ENCODE measurements at places on chromosomes 3 and 15.

GRCh38 chr15:40927495-40927872 is 1.7 kb upstream of the DLL4 start:
- DNase-seq = no peak

DNA sequence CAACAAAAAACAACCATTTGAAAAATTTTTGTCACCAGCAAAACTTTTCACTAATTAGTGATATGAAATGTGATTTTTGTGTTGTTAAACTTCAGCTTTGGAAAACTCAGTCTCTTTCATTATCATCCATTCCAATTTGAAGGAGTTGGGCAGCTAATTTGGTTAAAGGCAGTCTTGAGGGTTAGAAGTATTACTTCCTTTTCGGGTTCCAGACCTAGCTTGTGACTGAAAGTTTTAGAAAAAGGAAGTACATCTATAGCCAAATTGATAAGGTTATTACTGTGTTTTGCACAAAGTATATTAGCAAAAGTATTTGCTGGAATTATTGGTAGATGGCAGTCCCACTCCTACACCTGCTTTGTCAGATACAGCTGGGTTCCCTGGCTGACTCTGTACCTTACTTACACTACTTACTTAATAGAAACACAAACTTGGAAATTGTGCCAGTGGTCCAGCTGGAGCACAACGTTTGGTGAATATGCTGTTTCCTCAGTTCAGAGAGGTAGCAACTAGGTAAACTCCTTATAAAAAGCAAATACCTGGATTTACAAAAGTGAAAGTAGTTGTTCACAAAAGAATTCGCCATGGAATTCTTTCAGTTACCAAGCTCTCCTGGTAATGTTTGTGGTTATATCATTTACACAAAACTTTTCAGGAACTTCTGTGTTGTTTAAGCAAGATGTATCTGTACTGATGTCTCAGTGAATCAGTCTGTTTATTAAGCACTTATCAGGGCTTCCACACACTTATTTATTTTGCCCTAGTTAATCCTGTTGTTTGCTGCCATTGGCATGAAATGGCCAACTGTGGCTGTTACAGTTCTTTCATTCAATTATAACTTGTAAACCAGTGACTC is 31.6 kb downstream of the TIPARP start:
- DNase-seq = no peak

- DNase-seq = no peak
Observed at GRCh38 chr3:16423298-16423697, 90.2 kb downstream of the RFTN1 start.

DNA sequence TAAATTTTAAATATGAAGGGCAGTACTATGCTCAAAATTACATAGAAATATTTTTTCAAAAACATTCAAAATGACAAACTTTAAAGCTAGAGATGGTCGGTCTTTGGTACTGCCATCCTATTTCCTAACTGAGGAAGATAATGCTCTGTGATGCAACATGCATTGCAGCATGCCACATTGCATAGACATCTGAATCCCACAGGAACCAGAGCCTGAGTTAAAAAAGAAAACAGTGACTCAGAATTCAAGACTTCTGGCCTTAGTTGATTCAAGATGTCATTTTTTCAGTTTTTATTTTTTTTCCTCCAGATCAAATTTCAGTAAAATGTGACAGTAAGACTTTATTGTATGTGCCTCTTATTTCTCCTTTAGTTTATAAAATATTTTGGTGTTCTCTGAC is 33.1 kb downstream of the TP63 start:
- DNase-seq = no peak

GRCh38 chr3:62662677-62663076 is 212.5 kb downstream of the CADPS start:
- no peak for DNase-seq

DNA sequence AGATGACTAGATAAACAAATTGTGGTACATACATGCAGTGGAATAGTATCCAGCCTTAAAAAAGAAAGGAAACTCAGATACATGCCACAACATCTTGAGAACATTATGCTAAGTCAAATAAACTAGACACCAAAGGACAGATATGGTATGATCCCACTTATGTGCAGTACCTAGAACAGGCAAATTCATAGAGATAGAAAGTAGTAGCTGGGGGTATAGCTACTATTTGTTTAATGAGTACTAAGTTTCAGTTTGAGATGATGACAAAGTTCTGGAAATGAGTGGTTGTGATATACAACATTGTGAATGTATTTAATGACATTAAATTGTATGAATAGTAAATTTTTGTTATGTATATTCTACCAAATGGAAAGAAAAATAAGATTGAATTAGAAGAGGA is 477.2 kb upstream of the CFAP20DC start:
- no peak for DNase-seq

GRCh38 chr15:63439536-63440264 is 58.1 kb upstream of the CA12 start:
- DNase-seq = no peak

DNA sequence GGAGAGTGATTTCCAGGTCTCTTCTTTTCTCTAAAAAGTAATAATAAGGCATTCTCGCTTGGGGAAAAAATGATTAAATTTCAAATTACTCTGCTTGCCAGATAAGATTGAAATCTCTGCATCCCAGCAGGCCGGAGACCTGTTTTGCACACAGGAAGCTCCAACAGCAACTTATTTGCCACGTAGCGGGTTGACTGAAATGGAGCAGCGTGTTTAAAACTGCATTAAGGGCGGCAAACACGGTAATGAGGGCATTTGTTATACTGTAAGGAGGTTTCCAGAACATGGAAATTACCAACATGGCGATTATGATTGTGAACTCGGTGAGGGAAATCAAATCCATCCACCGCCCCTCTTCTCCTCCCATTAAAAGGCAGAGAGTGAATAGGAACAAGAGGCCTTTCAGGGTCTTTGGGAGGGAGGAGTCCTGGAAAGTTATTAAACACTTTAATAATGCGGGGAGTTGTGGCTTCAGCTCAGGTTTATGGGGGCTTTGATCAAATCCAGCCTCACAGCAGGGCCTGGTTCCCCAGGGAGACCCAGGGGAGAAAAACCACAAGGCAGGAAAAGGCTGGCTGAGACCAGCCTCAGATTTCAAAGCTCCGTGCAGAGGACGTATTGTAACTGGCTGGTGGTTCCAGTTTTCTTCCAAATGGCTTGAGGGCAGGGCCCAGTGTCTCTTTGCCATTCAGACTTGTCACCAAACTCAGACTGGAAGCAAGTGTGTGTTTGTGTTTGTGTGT is 242.3 kb downstream of the TLE3 start:
- no peak for DNase-seq

DNA sequence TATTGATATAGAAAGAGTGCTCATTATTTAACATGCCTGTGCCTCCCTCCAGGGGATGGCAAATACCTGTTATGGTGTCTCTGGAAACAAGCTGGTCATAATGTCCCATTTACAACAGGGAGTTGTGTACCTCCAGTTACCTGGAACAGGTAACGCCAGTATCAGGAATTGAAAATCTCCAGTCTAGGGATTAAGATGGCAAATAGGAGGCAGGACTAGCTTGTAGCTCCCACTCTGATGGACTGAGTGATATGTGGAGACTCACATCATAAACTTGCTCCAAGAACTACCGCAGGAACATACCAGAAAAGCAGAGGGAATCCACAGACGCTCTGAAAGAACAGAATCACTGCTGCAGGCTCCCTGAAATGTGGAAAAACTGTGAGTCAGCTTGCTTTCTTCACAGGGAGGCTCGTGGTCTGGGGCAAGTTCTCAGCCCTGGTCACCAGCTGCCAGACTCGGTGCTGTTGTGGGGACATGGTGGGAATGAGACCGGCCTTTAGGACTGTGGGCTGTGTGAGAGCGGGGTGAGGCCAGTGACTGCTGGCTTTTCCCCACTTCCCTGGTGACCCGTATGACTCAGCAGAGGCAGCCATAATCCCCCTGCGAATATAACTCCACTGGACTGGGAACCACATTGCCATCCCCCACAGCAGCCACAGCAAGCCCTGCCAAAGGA is 97.4 kb downstream of the KCNAB1 start:
- DNase-seq = no peak

GRCh38 chr3:173553635-173554280 is 156.2 kb downstream of the NLGN1 start:
- no peak for DNase-seq

DNA sequence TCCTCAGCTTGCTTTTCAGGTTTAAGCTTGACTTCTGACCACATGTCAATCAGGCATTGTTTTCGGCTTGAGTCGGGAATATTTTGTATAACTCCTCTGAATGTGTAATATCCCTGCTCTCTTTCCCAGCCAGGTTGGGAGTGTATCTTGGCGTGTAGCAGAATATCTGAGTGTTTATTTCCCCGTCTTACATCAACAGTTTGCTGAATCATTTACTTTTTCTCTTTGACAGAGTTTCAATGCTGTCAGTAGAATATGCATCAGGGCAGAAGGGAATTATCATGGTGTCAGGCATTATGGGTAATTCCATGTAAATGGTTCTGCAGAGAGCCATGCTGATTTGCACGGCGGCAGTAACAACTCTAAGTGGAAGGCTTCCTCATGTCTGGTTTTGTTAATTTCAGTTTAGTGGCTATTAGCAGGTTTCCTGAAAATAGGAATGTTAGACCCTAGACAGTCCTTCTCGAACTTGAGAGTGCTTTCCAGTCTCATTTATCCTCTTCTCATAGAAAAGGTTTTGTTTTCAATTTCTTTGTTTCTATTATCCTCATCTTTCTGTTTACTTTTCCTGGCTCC is 566.3 kb downstream of the AGBL1 start:
- DNase-seq = no peak

GRCh38 chr3:195800240-195800639 is 11.5 kb downstream of the MUC4 start:
- DNase-seq = no peak

GRCh38 chr3:81735334-81735733 is 26.1 kb downstream of the GBE1 start:
- DNase-seq = no peak

DNA sequence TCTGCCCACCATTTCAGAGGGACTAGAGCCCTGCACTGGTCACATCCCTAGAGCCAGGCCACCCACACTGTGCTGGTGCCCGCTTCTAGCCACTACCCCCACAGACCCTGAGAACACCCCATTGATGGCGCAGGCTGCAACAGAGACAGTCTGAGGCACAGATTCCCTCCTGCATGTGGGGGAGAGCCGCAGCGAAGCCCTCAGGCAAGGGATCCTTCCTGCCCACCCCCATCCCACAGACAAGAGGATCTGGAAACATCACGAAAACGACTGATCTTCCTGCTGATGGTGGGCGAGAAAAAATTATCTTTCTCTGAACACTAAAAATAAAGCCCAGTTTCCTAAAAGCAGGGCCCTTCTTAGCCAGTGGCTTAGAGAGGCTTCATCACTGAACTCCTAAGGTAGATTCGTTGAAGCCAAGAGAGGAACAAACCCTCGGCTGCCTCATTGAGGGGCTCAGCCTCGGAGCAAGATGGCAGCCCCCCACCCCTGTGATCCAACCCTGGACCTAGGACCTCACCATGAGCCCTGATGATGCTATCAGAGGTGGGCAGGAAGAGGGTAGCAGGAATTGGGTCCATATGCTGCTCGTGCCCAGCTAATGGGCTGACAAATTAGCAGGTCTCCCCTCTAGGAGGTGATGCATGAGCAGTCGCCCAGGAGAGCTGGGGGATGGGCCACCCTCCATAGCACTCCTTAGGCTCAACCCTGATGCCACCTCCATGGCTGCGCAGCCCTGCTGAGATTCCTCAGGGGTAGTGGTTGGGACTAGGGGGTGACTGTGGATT is 54.5 kb downstream of the CACNA2D2 start:
- DNase-seq = no peak

DNA sequence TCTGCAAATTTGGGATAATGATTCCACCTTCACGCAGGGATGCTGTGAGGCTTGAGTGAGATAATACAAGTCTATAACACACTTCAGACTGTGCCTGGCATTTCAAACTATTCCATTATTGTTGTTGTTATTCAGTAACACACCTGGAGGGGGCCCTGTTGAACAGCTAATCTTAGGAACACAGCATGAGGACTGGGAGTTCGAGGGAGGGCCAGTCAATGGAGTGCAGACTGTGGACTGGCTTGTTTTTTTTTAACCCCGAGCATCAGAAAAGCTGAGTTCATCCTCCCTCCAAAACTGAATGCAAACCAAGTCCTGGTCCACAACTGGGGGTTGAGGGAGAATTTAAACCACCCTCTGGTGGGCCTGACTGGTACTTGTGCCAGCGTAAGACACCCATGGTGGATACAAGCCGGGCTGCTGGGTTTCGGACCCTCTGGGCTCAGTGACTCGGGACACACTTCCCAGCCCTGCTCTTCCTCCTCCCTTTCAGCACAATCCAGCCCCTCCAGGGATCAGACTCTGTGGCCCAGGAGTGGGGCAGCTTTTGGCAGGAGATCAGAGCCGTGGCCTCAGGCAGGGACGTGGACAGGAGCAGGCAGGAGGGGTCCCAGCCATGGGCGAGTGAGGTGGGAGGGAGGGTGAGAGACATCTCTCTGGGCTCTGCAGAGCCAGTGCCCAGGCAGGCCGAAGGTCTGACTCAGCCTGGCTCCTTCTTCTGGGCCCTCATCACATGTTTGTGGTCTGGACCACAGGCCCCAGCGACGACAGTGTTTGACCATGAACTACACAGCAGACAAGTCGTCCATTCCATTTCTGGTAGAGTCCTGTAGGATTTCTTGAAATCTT is 36.3 kb upstream of the MEX3B start:
- no peak for DNase-seq

DNA sequence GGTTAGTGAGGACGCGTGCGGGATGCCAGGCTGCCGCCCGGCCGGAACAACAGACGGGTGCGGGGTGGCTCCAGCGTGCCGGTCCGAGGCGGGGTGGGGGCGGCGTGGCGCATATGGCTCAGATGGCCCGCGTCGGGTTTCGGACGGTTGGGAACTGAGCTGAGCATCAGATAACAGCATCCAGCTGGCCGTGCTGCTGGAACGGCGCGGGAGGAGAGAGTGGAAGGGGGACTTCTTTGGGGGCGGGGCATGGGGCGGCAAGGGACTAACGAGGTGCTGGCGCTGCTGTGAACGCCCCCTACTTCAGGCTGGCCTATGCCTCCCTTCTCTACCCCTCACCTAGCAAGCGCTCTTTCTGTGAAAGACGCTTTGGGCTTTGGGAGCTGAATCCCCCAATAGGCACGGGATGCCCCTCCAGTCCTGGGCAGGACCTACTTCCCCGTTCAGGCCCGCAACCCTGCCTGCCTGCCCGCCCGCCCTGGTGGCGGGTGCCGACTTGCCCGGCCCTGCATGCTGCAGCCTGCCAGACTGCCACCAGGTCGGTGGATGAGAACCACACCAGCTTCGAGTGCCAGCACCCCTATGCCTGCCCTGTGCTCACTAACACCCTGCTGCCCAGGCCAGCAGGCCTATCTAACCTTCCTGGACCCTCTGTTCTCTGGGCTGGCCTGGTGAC is 542 bp downstream of the INKA1 start:
- DNase-seq = no peak

GRCh38 chr3:138726946-138727730 is 107.6 kb downstream of the PIK3CB start:
- DNase-seq = no peak

DNA sequence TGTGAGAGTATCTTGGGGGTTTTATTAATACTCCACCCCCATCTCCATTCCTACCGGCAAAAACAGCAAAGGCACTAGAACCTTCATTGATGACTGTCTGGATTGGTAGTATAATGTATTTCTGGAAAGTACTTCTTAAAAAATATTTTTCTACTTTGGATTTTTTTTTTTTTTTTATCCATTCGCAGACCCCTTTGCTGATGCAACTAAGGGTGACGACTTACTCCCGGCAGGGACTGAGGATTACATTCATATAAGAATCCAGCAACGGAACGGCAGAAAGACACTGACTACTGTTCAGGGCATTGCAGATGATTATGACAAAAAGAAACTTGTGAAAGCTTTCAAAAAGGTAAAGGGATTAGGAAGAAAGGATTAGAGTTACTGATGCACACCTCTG is 1.2 kb downstream of the EIF1B start:
- no peak for DNase-seq

- DNase-seq = no peak
Observed at GRCh38 chr3:181300033-181300432, 310.5 kb upstream of the DNAJC19 start.

GRCh38 chr3:136804813-136805212 is 14.1 kb upstream of the SLC35G2 start:
- no peak for DNase-seq
